ENCODE measurements at places on chromosomes 7 and 10.

- peak; percentile 74 for DNase-seq
Observed at GRCh38 chr7:2633538-2634266, 1.9 kb downstream of the TTYH3 start.

DNA sequence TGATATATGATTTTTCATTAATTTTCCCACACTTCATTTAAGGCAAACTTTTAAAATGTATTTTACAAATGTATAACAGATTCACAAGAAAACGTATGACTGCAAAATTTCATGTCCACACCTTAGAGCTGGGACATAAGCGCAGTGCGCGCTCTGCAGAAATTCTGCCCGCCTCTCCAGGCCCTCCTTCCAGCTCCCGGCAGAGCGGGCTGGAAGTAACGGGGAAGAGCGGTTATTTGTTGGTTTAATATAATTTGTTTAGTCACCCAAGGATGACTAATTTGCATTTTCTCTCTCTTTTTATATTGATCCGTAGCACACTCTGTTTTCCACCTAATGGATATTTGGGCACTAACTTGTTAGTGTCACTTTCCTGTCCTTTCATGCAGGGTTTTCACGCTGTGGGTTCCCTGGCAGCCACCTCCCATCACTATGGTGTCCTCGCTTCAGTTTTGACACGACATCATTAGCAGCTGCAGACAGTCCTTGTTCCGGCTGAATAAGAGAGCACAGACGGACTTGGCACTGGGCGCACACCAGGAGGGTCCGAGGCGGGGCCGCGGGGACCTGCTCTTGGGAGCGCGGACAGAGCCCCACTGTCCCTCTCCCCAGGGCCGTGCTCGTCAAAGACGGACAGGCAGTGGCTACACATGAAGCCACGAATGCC is 129.2 kb upstream of the SEC61G start:
- no peak for DNase-seq

DNA sequence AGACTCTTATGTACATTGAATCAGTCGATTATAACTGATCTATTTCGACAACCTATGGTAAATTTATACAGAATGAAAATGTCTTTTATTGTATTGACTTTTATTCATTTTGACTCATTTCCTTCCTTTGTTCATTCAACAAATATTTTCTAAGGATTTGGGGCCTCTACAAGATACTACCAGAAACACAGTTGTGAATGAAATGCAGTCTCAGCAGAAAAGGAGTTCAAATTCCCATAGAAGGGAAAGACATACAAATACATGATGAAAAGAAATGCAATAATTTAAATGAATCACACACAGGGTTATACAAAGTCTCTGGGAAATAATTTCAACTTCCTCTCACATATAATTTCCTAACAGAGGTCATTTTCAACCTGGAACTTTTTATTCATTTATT is 134.0 kb upstream of the SEMA3A start:
- peak; percentile 44 for DNase-seq

DNA sequence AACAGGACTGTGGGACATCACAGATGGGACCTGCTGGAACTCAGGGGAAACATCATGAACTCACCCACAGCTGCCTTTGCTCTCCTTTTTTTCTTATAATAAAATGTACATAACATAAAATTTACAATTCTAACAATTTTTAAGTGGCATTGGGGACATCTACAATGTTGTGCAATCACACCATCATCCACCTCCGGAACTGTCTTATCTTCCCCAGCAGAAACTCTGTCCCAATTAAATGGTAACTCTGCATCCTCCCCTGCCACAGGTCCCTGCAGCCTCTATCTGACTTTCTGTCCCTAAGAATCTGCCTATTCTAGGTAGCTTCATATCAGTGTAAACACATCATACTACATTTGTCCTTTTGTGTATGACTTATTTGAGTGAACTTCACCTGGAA is 19.4 kb upstream of the TMEM72 start:
- no peak for DNase-seq

- no peak for DNase-seq
Observed at GRCh38 chr7:4687956-4688355, 5.9 kb downstream of the FOXK1 start.

DNA sequence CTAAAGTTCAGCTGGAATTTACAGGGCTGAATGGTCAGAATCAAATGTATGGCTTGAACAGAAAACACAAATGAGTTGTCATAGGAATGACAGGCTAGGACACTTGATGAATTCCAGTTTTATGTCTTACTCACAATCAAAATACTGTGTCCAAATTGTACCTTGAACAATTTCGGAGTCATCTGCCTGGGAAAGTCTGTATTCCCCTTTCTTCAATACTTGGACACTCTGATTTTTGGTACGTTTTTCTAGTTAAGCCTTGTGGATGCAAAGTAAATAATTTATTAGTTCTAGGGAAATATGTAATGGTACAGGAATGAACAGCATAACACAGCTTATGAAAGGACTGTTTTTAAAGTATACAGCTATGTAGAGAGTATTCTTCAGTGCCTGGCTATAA is 100.4 kb downstream of the ITGB8 start:
- no peak for DNase-seq

GRCh38 chr10:86648704-86649427 is 5.5 kb upstream of the OPN4 start:
- DNase-seq: no peak

GRCh38 chr10:71099731-71100361 is 112.5 kb upstream of the UNC5B start:
- no peak for DNase-seq

DNA sequence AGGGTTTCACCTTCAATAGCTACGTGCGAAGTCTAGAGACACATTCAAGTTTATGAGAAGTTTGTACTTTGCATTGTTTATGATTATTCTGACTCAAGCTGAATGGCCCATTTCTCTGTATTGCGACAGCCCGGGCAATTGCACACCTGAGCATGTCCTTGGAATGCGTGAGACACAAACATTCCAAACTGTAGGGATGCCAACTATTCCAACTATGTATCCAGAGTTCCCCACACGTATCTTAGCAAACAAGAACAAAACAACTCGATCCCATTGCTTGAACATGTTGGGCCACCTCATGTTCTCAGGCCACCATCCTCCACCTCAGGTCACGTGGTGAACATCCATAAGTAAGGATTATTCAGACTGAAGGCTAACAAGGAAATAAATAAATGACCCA is 51.4 kb upstream of the EGFR start:
- DNase-seq: no peak

DNA sequence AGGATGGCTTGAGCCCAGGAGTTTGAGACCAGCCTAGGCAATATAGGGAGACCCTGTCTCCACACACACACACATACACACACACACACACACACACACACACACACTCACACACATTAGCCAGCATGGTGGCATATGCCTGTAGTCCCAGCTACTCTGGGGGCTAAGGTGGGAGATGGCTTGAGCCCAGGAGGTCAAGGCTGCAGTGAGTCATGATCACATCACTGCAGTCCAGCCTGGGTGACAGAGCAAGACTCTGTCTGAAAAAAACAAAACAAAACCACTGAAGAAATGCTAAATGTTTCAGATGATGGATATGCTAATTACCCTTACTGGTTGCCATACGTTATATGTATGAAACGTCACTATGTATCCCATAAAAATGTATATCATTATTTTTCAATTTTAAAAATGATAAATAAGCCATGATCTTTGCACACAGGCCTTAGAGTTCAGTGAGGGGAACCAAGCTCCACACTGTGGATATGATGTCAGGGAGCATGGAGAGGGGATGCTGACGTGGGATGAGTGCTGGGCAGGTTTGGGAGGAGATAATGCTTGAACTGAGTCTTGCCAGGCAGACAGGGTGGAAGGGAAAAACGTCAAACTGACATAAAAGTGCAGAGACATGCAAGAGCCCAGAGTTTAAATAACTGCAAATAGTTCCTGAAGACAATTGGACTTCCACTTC is 45.9 kb upstream of the ARHGAP12 start:
- DNase-seq: no peak

- DNase-seq: no peak
Observed at GRCh38 chr7:39622609-39623008, 763 bp upstream of the RALA start.

DNA sequence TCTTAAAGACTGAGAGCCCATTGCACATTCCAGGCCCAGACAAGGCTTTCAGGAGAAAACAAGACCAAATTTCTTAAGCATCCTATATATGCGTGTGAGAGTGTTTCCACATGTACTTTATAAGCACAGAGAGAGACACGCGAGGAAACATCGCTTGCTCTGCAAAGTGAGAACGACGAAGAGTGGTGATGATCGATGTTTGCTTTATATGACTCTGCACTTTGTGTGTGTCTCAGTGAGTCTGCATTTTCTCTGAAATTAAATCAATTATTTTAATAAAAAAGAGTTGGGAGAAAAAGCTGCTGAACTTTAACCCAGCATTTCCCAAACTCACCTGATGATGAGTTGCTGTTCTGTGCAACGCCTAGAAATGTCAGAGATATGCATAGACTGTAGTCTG is 61.7 kb upstream of the ZMIZ1 start:
- DNase-seq: no peak

DNA sequence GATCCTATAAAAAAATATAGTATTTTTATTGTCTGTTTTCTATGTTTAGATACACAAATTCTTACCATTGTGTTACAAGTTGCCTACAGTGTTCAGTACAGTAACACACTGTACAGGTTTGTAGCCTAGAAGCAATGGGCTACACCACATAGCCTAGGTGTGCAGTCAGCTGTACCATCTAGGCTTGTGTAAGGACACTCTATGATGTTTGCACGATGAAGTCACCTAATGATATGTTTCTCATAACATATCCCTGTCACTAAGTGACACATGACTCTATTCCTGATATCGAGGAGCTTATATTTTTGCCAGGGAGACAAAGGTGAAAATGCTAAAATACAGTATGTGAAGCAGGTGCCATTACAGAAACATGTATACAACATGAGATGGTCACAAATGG is 18.6 kb downstream of the ZNF25 start:
- DNase-seq: no peak

- DNase-seq: peak; percentile 74
Observed at GRCh38 chr10:104580774-104581675, 60.1 kb upstream of the SORCS3 start.

GRCh38 chr7:69567800-69568199 is 30.5 kb upstream of the AUTS2 start:
- no peak for DNase-seq

- peak; percentile 90 for DNase-seq
Observed at GRCh38 chr10:101018600-101019439, 12.1 kb downstream of the PDZD7 start.

GRCh38 chr7:7932553-7932952 is 36.0 kb upstream of the GLCCI1 start:
- no peak for DNase-seq

DNA sequence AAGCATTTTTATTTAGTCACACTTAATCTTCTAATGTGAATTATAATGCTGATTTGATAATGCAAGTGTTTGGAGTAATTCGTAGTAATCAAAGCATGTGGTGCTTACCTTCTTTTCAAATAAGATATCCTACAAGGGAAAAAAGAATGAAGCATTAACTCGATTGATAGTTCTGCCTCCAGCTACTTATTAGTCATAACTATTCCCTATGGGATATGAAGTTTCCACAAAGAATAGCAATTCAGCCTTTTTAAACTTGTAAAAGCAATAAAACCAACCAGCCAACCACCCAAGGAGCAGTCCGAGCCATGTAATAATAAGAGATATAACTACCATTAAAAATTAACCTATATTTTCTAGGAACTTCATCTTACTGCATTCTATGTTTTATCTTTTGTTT is 11.6 kb downstream of the COL28A1 start:
- no peak for DNase-seq

DNA sequence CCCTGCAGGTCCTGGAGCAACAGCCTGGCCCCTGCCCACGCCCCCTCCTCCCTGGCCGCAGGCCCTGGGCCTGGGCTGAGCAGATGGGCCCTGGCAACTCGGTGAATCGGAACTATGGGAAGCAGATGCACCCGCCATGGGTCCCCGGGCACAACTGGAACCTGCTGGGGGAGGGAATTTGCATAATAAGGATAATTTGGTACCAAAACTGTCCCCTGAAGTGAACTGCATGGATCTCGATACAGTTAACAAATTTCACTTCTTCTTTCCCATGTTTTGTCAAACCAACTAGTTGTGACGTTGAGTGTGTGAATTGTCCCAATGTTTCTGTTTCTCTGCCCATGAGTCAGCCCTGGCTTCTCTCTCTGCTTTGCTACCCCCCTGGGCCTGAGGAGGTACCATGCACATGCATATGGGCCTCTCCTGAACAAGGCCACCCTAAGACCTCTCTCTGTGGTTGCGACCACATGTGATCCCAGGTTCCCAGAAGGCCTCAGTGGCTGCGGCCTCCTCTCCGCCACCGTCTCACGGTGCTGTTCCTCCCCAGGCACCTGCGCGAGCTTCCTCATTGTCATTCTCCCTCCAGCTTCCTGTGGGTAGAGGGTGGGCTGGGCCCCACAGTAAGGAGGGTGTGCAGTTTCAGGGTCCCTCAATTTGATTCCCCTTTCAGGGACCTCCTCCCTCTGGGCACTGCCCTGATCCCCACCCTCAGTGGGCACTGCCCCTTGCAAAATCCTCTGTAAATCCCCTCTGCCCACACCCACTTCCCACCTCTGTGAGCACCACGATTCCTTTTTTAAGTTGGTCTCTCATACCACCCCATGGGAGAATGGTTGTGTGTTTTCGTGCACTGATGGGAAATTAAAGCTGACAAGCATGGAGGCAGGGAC is 40.0 kb downstream of the FIGNL1 start:
- DNase-seq: no peak

- DNase-seq: no peak
Observed at GRCh38 chr10:74174521-74174920, 23.5 kb downstream of the ADK start.

- peak; percentile 9 for DNase-seq
Observed at GRCh38 chr7:31079824-31080511, 27.9 kb downstream of the ADCYAP1R1 start.

DNA sequence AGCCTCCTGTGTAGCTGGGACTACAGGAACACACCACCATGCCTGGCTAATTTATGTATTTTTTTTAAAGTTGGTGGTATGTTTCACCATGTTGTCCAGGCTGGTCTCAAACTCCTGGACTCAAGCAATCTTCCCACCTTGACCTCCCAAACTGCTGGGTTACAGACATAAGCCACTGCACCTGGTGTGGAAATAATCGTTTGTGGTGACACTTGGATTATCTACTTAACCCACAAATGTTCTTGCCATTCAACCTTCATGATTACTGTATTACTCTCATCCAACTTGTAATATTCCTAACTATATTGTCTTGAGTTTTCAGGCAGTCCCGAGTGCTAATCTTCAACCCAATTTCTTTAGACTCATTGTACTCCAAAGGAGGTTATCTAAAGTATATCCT is 9.6 kb upstream of the SRGN start:
- no peak for DNase-seq

GRCh38 chr7:4247106-4247876 is 434.8 kb upstream of the FOXK1 start:
- DNase-seq: no peak

GRCh38 chr10:61452655-61453641 is at the start of gene TMEM26:
TMEM26 (minus strand) TSS chr10:61453381; CDS start chr10:61453081, 300 bp downstream.
- peak; percentile 30 for DNase-seq

- no peak for DNase-seq
Observed at GRCh38 chr10:79209831-79210230, 137.4 kb upstream of the PPIF start.

- DNase-seq: no peak
Observed at GRCh38 chr7:127632276-127632910, 14.5 kb upstream of the PAX4 start.

All from dermis blood vessel endothelial cell (primary cell).